ENCODE measurements at places on chromosomes 1 and 21. TPM values are rescaled to one million over a fixed set of nuclear protein-coding genes. Genes with fewer than 3 reads are reported as not detected.

C1QA gene
- 30.1 TPM for total RNA-seq

C4BPA gene
- 1.5 TPM for total RNA-seq

- no peak for DNase-seq
These were observed 16.8 kb upstream of the STMN1 start for GRCh38 chr1:25922971-25923552.

- no peak for DNase-seq
These were observed 33.1 kb downstream of the ZBTB17 start for GRCh38 chr1:15942661-15943327.

S100A12 gene
- total RNA-seq = 1.5 TPM

DNA sequence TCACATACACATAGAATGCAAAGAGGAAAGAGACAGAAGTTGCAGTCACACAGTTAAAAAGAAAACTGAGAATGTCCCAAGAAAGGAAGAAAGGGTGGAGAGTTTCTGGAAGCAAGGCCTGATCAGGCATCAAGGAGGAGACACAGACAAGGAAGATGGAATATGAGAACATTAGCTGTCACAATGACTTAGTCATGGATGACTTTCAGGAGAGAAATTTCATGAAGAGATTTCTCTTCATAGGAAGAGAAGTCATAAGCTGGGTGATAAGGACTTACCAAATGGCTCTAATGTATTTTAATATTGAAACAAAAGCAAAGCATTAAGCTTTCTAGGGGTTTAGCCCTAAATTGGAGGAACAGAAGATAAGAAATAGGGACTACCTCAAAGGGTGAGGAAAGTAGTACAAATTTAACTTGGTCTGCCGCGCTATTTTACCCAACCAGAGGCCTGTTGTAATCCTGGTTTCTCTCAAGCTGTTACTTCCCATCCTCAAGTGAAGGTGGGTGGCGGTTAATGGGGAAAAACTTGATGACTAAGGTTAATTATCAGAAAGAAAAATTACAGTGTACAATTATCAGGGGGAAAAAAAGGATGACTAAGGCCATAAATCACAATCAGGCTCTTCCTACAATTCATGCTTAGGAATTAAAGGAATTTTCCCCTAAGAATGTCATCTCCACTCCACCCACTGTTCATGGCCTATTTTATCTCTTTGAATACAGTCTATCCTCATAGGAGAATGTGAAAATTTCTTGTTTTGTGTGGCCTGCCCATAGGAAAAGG is 93.9 kb upstream of the ADGRL2 start:
- no peak for DNase-seq

DNA sequence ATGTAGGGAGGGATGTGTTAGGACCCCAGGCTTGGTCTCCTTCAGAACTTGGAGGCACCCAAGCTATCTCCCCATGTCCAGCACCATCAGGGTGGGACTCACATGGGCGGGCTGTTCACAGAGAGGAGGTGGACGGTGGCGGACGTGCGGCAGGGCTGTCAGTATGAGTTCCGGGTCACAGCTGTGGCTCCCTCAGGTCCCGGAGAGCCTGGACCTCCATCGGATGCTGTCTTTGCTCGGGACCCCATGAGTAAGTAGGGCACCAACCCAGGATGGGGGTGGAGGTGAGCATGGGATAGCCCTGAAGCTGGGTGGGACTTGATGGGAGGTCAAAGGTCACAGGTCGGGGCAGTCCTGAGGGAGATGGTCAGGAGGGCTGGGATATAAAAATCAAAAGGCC is 27.8 kb downstream of the IGFN1 start:
- DNase-seq = no peak

MEX3A gene
- total RNA-seq = 2.5 TPM

PTPRU gene
- total RNA-seq = 1.8 TPM

DNA sequence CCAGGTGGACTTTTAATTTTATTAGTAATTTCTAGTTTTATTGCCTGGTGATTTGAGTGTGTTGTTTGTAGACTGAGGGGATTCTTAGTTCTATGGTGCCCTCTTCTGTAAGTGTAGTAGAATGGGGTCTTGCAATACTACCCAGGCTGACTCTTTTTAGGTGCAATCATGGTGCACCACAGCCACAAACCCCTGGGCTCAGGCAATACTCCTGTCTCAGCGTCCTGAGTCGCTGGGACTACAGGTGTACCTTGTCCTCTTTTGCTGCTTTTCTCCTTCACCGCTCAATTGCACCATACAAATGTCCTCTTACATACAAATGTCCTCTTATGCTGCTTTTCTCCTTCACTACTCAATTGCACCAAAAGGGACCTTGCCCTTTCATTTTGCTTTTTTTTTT is 43.1 kb downstream of the SCP2 start:
- DNase-seq = no peak

TMEM81 gene
- 2.3 TPM for total RNA-seq

MTMR11 gene
- 151 TPM for total RNA-seq

GRCh38 chr1:37478451-37478881 is 4.1 kb downstream of the ZC3H12A start:
- no peak for DNase-seq

DNA sequence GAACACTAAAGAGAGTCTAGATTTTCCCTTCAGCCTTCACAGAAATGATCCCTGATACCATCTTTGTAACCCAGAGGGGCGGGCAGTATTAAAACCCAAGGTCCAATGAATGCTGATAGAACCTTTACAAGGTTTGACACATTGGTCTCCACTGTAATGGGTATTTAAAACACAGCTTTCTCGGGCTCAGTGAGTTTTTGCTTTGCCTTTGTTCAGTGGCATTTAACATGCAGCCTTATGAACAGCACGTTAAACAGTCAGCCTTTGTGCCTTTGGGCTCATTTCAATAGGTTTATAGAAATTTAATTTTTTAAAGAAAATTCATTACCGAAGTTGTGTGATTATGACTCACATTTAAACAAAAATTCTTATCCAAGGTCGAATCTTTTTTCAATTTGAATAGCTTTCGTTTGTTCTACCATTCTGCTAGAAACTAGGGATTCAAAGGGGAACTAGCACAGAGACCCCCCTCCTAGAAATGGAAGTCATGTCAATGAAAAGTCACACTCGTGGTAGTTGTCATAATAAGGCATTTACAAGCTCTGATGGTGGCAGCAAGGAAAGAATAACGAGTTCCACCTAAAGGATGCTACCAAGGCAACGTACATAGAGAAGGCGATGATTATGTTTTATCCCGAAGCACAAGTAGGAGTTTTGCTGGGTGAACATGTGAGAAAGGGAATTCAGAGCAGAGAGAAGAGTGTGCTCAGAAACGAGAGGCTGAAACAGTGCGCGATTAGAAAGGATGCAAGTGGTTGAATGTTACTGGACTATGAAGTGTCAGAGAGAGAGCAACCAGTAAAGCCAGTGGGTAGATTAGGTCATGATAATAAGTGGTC is 66.2 kb downstream of the SGIP1 start:
- DNase-seq = no peak

DNA sequence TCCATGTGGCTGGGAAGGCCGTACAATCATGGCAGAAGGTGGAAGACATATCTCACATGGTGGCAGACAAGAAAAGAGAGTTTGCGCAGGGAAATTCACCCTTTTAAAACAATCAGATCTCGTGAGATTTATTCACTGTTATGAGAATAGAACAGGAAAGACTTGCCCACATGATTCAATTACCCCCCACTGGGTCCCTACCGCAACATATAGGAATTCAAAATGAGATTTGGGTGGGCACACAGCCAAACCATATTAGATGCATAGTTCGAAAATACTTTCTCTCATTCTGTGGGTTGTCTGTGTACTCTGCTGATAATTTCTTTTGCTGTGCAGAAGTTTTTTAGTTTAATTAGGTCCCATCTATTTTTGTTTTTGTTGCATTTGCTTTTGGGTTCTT is 990.3 kb downstream of the PLA2G4A start:
- no peak for DNase-seq

GRCh38 chr21:27580276-27580675 is 613.4 kb upstream of the ADAMTS5 start:
- no peak for DNase-seq

HPDL gene
- total RNA-seq = 8.8 TPM

RCSD1 gene
- 3.9 TPM for total RNA-seq

KIAA1614 gene
- total RNA-seq = 2.0 TPM

DNA sequence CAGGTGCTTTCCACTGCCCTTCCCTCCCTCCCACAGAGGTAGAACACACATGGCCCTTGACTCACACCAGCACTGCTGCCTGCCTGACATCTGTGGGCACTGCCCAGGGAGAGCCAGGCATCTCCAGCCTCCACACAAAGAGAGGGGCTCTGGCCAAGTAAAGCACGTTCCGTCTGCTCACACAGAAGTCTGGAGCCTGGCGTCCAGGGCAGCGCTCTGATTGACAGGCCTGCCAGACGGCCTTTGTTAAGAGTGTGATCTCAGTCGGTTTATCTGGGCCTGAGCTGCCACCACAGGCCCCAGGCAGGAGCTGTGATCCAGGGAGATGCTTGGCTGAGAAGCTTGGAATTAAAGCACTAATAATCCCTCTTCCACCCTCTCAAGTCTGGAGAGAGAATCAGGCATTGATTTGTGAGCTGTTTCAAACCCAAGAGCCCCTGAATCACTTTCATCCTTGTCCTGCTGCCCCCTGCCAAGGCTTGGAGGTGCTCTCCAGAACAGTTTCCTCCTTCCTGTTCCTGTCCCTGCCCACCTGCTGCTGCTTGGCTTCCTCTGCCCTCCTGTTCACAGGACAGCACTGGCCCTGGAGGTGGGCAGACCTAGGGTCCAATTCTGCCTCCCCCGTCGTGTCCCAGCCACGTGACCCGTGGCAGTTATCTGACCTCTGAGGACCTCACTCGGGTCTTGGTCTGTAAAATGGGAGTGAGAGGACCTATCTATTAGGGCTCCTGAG is 3.7 kb downstream of the DMRTB1 start:
- no peak for DNase-seq

DNA sequence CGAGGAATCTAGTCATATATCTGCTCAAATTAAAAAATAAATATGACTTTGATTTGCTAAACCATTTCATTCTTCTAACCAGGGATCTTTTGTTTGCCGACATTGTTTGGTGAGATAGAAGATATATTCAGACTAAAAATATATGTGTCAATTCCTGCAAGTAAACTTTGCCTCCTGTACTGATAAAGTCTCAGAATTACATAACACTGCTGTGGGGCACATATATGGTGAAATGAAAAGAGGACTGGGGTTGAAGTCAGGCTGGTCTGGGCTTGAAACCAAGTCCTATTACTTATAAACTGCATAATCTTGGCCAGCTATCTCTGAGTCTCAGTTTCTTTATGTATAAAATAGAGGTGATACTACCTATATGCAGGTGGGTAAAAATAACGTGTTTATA is 9.8 kb downstream of the SCMH1 start:
- no peak for DNase-seq

DNA sequence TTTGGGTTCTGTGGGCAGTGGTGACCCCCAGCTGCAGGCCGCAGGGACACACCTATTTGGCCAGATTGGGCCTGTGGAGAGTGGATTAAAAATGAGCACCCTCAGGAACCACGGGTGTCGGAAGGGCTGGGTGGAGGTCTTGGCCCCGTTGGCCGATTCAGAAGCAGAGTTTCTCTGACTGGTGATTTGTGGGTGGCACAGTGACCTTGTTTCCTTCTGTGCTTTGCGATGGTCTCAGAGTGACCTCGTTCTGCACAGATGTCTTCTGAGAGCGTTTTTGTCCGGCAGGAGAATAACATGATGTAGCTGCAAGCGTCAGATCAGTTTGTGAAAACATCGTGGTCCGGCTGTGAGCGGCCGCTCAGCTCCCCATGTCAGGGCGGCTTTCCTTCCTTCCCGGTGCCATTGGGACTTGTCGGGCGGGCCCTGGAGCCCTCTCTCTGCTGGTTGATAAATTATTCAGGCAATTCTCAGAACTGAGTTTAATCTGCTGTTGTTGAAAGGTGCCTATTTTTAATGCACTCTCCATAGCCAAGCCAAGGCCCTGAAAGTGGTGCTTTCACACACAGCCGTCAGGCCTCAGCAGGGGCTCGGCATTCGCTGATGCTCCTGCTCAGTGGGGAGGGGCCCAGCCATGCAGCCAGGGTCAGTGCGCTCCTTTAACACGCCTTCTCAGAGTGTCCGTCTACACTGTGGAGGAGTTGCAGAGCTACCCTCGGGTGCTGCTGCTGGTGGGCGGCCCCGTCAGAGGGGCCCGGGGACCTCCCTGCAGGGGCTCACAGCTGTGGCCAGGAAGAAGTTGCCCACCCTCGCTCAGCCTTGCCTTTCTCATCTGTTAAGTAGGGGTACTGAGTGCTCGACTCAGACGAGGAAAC is 26.8 kb downstream of the TRPM2 start:
- no peak for DNase-seq

GRCh38 chr1:184801503-184801902 is 46.8 kb upstream of the EDEM3 start:
- no peak for DNase-seq

CFHR2 gene
- total RNA-seq = not detected

DNA sequence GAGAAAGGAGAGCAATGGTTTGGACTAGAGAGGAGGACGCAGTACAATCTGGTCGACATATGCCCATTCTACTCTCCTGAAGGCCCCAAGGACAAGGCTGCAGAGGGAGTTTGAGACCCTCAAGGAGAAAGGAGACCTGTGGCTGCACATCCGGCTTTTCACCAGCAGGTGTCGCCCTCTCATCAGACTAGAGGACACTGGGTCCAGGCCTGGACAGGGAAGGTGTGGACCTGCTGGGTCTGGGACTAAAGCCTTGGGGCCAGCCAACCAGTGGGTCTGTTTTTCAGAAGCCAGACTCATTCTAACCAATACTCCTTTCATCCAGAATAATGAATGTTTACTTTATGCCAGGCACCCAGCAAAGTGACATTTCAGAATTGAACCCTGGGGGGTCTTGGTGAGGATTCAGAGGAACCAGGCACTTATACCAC is 5.0 kb downstream of the SRARP start:
- peak; percentile 85 for DNase-seq

- no peak for DNase-seq
These were observed 61.4 kb downstream of the EPHB2 start for GRCh38 chr1:22772014-22772413.

DNA sequence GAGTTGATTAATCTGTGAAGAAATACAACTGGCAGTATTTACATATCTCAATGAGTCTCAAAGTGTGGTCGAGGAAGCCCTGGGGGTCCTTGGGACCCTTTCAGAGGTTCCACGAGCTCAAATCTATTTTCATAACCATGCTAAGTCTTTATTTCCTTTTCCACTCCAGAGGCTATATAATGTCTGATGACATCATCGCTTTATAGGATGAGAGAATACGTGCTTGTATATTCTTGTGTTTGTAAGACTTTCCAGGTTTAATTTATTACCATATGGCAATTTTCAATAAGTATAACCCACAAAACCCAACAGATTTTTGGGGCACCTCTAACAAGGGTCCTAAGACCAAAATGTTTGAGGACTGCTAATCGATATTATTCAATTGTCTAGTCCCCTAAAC is 1.4 kb upstream of the SLC19A2 start:
- DNase-seq = no peak

DNA sequence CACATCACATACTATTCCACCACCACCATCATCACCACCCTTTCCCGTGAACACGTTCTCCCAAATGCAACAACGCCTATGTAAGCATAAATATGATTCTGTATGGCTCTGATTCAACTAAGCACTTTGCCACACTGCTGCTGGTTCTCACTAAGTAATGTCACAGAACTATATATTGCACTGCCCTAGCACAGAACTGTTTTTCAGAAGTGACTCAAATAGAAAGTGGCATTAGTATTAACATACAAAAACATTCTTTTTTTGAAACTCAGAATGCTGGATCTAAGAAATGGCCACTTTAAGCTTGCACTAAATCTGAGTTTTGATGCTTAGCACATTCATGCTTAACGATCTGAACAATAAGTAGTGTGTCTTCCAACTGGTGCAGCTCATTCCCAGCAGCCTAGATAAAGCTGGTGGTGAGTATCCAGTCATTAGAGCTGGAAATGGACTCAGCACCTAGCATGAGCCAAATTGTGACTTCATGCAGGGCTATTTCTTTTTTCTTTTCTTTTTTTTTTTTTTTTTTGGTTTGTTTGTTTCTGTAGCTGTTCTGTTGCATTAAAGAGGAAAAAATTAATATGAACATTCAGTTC is 46.2 kb upstream of the ZC3H11B start:
- no peak for DNase-seq

CACHD1 gene
- 2.7 TPM for total RNA-seq

Measured in mucosa of descending colon (tissue), 3 donors.